ENCODE measurements at places on chromosomes 2 and 18.

GRCh38 chr18:25349131-25349925, 2.6 kb downstream of the ZNF521 start:
- no peak for DNase-seq

GRCh38 chr2:225640550-225640949, 241.0 kb downstream of the NYAP2 start:
- no peak for DNase-seq

DNA sequence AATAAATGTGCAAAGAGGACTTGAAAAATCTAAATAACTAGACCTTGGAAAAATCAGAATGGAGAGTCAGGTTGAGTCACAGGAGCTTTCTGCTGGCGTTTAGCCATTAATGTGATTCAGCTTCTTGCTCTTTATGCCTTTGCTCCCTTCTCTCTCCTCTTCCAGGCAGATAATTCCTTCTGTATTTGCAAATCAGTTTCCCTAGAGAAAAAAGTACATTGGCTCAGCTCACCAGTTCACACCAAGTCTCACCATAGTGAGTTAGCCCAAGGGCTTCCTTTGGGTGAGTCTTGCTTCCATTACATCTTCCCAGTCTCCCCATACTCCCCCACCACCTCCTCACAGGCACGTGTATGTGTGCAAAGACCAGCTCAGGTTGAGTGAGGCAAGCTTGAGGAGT, 73.6 kb downstream of the CYBRD1 start:
- no peak for DNase-seq

GRCh38 chr2:66985906-66986305, 411.2 kb upstream of the ETAA1 start:
- no peak for DNase-seq

GRCh38 chr18:10308154-10308553, 146.3 kb upstream of the APCDD1 start:
- DNase-seq, result no peak

GRCh38 chr2:20077411-20077940, 26.0 kb upstream of the LAPTM4A start:
- DNase-seq, result no peak

GRCh38 chr18:10919851-10920250, 229.5 kb downstream of the PIEZO2 start:
- DNase-seq, result no peak

Measured in HuH-7 (cell line).